ENCODE measurements at places on chromosomes 4 and X.

DNA sequence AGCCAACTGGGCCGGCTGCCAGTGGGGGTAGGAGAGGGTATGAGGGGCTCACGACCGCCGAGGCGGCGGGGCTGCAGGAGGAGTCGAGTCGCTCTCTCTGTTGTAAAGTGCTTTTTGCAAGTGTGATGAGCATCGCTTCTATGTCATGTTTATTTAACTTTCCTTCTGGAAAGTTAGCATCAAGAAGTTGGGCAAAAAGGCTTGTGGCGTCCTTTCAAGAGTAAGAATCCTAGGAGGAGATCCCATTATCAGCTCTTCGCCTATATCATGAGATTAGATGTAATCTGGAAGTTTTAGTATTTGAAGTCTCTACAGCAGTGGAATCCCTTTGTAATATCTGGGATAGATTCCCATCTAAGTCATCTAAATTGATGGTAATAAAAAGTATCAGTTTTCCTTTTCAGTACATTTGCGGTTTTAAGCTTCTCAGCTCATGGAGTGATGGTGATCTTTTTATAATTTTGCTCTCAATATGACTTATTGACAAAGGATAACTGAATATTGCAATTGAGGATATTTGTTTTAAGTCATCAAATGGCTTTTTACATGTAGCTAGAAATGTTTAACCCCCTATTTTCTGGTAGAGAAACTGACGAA is 1.7 kb downstream of the GALNT7 start:
- DNase-seq = no peak

DNA sequence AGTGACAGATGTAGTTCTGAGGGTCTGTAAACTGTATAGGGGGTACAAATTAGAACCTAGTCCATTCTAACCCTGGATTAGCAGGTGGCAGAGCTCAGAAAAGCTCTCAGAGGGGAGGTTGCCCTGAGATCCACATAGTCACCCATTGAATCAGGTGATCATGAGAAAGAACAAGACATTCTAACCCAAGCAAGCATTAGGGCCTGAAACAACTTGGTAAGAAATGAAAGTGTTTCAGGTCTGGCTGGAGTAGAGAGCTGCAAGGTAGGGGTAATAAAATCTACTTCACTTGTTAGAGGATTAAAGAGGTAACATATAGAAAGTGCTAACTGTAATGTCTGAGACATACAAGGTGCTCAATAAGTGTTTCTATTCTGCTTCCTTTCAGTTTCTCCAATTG is 8.8 kb upstream of the BMP2K start:
- no peak for DNase-seq

DNA sequence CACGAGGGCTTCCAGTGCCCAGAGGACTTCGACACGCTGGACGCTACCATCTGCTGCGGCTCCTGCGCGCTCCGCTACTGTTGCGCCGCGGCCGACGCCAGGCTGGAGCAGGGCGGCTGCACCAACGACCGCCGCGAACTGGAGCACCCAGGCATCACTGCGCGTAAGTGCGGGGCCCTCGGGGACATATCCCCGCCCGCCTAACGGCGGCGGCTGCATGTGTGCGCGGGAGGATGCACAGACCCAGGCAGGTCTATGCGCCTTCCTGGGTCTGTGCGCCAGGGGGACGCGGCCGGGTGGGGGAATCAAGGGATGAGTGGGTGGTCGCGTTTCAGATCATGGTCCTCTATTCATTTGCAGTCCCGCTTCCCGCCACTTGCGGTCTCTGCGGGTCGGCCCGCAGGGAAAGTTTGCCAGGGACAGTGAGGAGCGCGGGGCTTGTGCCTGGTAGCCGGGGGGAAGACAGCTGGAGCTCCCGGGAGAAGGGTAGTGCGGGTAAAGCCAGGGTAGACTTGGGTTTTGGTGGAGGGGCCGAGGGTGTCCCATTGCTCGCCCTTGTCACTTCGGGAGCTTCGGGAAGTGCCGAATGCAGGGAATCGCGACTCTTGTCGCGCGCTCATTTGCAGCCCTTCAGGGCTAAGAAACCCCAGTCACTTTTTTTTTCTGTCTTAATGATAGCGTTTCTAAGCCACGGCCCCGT is 1.0 kb downstream of the SHISA3 start:
- DNase-seq = no peak

- peak; percentile 14 for DNase-seq
These were observed 763.8 kb upstream of the AADAT start for GRCh38 chr4:170853422-170854021.

GRCh38 chr4:172675232-172675631 is 493.4 kb upstream of the GALNT7 start:
- DNase-seq = no peak

- no peak for DNase-seq
These were observed 28.5 kb downstream of the UTP14A start for GRCh38 chrX:129934461-129934860.

GRCh38 chr4:10180603-10180926 is 64.0 kb upstream of the WDR1 start:
- no peak for DNase-seq

DNA sequence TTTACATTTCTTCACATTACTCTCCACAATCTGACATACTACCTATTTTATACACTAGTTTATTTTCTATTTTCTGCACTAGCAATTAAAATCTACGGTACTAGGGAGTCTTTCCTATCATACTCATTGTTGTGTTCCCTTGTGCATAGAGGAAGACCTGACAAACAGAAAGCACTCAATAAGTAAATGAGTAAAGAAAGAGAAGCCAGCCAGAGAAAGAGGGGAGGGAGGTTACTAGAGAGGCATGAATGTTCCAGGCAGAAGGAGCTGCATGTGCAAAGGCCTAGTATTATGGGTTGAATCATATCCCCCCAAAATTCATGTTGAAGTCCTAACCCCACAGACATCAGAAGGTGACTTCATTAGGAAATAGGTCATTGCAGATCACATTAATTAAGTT is 114.0 kb downstream of the ZAR1 start:
- DNase-seq = no peak

DNA sequence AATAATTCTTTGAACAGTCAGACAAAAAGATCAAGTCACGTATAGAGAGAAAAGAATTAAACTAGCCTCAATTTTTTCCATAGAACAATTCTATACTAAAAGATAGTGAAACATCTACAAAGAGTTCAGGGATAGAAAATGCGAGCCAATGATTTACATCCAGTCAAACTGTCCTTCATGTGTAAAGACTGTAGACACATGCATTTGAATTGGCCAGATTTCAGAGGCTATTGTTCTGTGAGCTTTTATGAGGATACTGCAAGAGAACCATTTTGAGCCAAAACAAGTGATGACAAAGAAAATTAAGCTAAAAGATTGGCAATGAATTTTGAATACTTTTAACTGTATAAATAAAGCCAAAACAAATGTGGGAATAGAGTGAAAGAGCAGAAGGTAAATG is 1230.3 kb downstream of the RPA4 start:
- no peak for DNase-seq

DNA sequence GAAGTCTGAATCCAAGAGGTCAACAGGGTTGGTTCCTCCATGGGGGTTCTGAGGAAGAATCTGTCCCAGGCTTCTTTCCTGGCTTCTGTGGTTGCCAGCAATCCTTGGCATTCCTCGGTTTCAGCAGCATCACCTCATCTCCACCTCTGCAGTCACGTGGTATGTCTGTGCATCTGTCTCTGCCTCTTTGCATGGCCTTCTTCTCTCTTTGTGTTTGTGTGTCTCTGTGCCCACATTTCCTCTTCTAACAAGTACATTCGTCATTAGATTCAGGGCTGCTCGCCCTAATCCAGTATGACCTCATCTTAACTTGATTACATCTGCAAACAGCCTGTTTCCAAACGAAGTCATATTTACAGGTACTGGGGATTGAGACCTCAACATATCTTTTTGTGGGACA is 114.0 kb downstream of the BCOR start:
- DNase-seq = no peak

DNA sequence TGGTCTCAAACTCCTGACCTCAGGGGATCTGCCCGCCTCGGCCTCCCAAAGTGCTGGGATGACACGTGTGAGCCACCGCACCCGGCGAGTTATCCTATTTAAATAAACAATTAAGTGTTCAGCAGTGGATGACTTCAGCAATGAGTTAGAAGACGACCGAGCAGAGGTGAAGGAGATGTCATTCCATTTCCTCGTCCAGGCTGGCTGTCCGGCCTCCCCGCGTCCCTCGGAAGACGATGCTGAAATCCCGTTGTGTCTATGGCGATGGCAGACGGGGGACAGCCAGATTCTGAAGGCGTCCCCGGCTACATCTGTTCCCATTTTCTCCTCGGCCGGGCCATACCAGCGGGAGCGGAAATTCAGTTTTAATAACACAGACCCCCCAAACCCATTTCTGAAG is 209.8 kb downstream of the CRLF2 start:
- DNase-seq = no peak

- DNase-seq = no peak
These were observed 55.3 kb downstream of the SH2D1A start for GRCh38 chrX:124401696-124402095.

- DNase-seq = no peak
These were observed 114.3 kb downstream of the AMELX start for GRCh38 chrX:11407331-11408108.

DNA sequence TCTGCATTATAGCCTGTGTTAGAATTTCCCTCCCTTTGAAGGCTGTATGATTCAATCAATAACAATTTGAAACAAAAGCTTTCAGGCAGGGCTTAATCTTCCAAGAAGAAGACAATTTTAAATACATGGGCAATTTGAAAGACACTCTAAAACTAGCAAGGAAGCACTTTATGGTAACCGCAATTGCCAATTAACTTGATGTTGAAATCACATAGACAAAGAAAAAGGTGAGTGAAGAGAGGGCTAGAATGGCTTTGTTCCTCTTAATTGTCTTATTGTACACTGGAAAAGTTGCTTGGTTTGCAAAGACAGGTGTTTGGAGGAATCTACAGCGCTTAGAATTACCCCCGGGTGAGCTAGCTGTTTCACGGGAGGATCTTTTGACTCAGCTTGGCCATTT is 74.4 kb upstream of the PRKX start:
- DNase-seq = no peak

DNA sequence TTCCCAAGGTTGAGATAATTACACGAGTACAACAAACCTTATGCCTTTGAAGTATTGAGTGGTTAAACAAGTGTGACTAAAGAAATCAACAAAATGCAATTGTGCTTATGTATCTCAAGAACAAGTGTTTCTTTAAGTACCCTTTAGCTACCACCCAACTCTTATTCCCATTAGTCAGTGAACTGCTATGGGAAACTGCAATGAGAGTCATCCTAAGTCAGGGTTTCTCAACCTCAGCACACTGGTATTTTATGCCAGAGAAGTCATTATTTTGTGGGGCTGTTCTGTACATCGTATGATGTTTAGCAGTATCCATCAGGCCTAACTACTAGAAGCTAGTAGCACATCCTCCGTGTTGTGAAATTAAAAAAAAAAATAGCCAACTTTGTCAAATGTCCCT is 549.1 kb upstream of the BOD1L1 start:
- DNase-seq = no peak

DNA sequence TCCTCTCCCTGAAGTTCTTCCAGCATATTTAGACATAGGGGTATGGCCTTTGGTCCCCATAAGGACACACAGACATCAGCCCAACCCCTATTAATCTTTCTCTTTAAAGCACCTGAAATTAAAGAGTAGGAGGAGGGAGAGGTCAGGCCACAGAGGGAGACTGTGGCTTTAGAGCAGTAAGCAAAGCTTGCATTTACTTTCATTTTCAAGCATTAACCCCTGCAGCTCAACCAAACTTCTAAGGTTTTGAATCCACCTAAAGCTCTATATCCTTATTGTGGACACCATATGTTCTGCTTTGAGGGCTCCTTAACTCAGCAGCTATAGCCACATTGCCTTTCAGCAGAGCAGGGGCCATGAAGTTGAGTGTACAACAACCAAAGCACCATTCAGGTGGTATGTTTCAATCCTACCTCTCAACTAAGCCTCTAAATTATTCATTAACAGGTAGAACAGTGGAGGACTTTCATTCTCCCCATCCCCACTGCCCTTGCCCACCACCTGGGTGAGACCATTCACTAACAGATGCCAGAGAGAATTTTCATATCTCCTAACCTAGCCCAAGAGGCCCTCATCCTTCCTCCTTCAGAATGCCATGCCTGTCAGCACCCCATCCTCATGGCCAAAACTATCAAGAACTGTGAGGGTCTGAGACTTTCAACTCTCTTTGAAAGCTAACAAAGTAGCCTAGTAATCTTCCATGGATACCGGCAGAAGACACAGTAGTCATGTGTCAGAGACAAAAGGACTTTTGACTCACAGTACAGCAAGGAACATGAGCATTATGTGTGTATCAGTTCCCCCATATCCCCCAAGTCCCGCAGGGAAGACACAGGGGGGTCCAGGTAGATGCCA is 20.8 kb downstream of the LIN54 start:
- DNase-seq = no peak

- no peak for DNase-seq
These were observed 64.6 kb downstream of the SYNPO2 start for GRCh38 chr4:118953276-118953675.

DNA sequence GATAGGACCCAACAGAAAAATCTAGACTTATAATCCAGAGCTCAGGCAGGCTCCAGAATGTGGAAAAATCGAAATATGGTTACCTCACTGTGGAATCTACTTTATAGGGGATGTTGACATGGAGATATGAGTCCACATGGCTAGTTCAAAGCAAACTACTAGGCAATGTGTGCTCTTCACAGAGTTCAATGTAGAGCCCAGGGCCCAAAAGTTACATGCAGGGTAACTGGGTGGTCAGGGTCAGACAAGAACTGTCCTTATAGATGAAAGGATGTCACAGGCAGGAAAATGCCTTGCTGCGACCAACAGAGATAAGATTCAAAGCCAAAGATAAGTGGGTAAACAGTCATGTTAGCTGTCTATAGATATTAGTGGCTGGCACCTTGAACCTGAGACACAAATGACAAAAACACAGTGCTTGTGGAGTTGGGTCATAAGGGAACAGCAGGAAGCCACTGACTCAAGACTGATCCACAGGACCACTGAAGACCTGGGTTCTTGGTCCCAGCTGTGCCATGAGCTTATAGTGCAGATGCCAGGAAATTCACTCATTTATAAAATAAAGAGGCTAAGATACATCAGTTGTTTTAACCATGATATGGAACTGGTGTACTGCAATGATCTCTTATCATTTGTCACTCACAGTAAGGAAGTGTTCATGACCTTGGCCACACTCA is 101.7 kb upstream of the MBNL3 start:
- DNase-seq = no peak

DNA sequence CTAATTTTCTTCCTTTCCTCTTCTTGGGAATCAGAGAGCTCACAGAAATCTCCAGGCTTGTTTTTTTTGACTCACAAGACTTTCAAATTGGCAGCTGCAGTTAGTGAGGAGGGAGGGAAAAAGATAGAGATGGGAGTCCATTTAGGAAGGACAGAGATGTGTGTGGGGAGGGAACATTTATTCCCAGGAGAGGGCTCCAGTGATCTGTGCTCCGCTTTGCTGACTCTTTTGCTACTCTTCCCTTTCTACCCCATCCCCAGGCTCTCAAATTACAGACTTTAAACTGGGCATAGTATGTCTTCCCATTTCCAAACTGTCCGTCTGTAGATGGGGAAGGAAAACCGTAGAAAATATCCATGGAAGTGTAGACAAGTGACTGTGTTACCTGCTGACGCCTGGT is 39.1 kb upstream of the UCP1 start:
- DNase-seq = no peak
